Progenitor cell of endocrine pancreas (in vitro differentiated cells): ENCODE measurements at places on chromosomes 12 and 14.

- no peak for DNase-seq
Observed at GRCh38 chr12:25993901-25994651, 35.6 kb downstream of the RASSF8 start.

GRCh38 chr12:1688086-1688710 lies 2.7 kb upstream of the ADIPOR2 start:
- DNase-seq: no peak

DNA sequence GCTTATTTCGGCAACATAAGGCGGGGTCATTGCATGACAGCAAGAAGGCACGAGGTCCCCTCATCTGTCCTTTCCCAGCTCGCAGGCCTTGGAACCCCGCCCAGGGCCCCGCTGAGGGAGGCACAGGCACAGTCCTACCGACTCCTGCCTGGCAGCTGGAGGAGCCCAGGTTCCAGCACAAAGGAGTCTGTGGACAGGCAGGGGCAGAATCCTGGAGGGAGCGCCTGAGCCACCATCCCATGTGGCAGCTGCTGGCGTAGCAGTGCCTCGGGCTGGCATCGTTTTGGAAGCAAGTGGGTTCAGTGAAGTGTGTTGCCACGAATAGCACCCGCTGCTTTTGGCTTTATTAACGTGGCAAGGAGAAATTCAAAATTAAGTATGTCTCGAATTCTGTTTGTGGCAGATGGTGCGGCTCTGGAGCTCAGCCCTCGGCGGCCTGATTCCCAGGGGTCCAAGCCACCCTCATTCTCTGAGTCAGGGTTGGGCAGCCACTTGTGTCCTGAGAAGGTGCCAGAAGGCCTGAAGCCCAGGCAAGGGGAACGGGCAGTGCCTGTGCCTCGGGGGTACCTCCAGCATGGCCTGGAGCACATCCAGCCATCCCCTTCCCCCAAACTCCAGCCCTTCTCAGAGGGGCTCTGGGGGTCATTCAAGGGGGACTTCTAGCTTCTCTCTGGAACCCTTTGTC lies 35.9 kb downstream of the SLC8B1 start:
- DNase-seq: no peak

- DNase-seq: no peak
Observed at GRCh38 chr12:47881826-47882427, 22.9 kb downstream of the VDR start.

GRCh38 chr14:75259510-75259855 lies 19.1 kb upstream of the FOS start:
- no peak for DNase-seq

DNA sequence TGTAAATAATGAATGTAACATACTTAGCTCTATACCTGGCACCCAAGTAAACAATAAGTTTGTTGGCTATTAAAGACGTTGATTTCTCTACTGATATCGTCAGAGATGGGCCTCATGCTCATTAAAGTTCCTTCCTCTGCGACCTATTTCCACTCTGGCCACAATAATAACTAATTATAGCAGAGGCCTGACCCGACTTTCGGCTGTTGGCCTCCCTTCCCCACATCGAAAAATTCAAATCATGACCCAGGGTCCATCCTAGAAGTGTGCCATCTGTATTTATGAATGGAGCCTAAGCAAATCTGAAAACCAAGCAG lies 321 bp upstream of the USP30 start:
- DNase-seq: no peak

DNA sequence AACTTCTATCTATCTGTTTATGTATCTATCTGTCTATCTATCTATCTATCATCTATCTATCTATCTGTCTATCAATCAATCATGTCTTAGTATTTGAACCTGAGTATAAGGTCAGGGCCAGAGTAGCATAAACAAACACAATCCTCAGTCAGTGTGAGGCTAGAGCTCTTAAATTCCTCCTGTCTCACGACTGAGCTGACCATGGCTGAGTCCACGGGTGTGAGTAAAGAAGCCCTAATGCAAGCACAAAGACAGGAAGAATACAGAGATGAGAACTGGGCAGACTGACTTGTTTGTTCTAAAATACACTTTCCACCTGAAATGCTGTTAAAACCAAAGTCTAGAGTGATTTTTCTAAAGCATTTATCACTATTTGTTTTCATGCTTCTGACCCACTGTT lies 47.2 kb upstream of the STXBP6 start:
- no peak for DNase-seq

DNA sequence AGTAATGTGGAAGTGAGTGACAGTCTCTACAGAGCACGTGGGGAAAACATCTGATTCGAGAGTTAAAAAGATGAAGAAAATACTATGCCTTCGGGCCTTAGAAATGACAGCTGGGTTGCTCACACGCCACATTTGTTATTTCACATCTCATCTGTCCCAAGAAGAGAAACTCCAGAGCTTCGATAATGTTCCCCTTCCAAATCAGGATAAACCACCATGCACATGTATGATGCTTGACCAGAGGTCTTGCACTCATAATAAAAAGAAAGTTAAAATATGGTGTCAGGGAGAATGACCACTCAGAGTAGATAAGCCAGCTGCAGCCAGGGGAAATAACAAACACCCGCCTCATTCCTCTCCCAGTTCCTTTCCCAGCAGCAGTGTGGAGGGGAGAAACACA lies 34.6 kb downstream of the NIN start:
- no peak for DNase-seq

DNA sequence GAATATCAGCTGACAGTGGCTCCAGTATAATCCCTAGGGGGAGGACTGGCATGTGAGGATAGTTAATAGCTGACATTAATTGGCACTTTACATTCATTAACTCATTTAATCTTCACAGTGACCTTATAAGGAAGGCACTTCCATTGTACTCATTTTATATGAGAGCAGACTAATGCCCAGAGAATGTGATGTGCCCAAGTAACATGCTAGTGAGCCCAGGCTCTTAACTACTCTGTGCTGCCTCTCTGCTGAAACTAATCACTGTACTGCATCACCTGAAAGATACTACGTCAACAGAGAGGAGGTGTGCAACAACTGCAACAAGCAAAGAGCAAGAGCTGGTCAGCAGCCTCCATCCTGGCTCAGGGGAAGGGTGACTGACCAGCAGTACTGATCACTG lies 40.1 kb downstream of the GALNT4 start:
- no peak for DNase-seq

- no peak for DNase-seq
Observed at GRCh38 chr12:28036940-28037339, 64.4 kb upstream of the PTHLH start.

- DNase-seq: no peak
Observed at GRCh38 chr14:79037593-79037992, 867.4 kb downstream of the NRXN3 start.
